Activated CD8-positive, alpha-beta memory T cell treated with anti-CD3 and anti-CD28 coated beads, Interleukin-2, amount 10 ng/mL, durations not matched to agents 7 days and 5 days (primary cell): ENCODE measurements at places on chromosomes 16 and 17.

DNA sequence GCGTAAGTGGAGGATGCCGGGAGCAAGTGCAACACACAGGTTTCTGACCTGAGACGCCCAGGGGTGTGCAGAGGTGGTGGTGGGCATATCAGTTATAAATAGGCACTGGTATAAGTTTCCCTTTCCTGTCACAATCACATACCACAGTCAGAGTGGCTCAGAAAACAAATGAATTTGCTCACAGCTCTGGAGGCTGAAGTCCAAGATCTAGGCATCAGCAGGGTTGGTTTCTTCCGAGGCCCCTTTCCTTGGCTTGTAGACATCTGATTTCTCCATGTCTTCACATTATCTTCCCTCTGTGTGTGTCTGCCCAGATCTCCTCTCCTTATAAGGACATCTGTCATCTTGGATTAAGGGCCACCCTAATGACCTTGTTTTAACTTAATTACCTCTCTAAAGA is 250.5 kb upstream of the TNRC6C start:
- peak; percentile 19 for DNase-seq

DNA sequence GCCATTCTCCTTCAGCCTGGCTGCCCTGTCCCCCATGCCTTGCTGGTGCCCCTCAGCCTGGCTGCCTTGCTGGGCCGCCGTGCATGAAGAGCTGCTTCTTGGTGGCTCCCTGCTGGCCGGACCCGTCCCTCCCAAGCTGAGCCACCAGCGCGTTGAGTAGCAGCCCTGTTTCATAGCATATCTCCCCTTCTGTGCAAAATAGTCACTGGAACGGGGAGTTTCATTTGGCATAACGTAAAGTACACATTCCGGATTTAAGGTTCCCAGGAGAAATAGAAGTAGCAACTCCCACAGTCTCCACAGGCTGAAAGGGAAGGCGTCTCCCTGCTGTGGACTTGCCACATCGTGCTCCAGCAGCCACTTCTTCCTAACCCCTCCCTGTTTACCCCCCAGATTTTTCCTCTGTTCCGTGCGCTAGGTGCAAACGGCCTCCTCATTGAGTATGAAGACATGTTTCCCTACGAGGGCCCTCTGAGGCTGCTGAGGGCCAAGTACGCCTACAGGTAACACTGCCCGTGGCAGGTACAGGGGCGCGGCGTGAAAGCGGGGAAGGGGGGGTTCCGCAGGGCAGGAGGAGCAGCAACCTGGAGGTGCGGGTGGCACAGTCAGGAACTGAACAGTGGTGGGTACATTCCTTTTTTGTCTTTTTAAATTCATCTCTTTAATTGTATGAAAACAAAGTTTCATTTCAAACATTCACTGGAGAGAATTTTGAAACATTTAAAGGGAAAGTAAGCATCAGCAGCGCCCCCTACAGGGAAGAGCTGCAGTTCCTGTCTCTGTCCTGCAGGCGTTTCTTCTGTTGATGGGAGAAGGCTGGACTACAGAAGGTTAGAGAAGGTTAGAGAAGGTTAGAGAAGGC is 5.8 kb upstream of the OGFOD3 start:
- DNase-seq, result peak; percentile 74

DNA sequence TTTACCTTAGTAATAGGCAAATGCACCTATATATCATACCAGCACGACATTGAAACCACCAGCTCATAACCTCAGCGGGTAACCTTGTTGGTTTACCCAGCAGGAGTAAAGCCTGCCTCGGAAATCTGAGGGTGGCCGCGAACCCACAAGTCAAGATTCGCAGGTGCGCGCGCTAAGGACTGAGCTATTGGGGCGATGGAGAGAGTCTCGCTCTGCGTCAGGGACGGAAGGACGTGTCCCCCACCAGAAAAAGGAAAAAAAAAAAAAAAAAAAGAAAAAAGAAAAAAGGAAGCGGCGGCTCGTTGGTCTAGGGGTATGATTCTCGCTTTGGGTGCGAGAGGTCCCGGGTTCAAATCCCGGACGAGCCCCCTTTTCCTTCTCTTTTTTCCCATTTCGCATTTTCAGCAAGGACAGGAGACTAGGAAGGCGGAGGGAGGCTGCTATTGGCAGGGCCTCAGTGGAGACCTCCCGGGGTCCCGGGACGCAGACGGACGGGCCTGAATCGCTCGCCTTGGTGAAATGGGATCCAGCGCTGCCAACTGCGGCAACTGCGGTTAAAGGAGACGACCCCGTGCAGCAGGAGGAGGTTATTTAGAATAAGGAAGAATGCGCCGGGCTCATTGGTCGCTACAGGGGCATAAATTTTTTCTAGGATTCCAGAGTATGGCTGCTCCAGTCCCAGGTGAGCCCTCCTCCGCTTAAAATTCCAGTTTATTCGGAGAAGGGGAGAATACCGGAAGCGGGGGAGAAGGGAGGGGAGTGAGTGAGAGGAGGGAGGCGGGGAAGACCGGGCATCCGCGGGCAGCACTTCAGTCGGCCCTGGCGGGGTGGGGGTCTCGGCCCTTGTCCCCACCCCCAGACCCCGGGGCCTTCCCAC is at the start of gene OR1F1:
Gene OR1F1 (plus strand): TSS at position 407 of the 877 bp plus-strand sequence.
- DNase-seq, result peak; percentile 91

DNA sequence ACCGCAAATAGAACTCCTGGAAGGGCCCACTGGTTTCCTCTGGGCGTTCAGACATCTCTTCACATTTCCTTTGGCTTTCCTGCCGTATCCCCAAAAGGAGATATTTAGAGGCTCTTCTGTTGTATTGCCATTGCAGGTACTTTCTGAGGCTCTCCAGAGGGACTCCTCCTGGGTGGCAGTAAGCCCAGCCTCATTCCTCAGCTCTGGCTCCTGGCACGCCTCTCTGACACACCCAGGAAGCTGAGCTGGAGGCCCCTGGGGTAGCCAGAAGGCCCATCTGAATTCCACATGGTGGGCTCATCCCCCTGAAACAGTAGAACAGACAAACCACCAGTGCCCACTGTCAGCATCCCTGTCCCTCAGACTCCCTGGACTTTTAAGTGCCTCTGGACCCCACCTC is 206.7 kb downstream of the PARN start:
- DNase-seq, result no peak

- no peak for DNase-seq
Measured at GRCh38 chr17:4522661-4523060, 24.0 kb downstream of the SPNS2 start.

- DNase-seq, result peak; percentile 86
Measured at GRCh38 chr17:76714822-76715495, 4.2 kb upstream of the MXRA7 start.

- DNase-seq, result no peak
Measured at GRCh38 chr16:68459457-68459856, 11.1 kb upstream of the SMPD3 start.

DNA sequence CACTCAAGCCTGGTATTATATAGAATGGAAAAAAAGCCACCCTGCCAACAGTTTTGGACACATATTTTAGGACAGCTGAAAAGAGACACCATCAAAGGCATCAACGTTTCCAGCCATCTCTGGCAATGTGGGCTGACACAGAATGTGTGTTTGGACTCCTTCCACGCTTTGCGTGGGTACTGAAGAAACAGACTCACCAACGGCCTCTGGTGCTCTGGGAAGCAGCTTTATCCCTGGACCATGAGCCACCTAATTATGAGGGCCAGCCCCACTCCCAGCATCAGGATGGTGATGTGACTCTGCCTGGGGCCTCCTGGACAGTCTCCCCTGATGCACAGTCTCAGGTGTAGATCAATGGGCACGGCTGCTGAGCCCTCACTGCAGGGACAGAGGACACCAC is 27.9 kb downstream of the CCDC57 start:
- no peak for DNase-seq

DNA sequence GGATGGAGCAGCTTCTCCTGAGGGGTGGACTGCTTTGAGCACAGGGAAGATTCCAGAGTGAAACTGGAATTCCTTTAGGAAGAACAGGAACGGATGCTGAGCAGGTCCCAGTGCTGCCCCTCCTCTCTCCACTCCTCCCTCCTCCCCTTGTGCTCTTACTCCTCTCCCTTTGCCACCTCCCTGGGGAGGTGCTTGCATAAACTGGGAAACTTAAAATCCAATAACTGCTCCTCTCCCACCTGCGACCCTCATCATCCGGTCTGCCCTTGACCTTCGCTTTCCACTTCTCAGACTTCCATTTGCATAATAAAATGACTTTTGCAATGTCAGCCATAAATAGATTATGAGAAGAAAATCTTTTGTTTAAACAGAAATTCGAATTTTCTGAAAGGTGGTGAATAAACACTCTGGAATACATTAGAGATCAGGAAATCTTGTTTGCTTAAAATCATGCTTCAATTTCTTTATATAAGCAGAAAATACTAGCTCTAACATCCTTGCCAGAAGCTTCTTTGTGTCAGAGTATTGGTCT is 23.7 kb downstream of the HSBP1 start:
- no peak for DNase-seq

DNA sequence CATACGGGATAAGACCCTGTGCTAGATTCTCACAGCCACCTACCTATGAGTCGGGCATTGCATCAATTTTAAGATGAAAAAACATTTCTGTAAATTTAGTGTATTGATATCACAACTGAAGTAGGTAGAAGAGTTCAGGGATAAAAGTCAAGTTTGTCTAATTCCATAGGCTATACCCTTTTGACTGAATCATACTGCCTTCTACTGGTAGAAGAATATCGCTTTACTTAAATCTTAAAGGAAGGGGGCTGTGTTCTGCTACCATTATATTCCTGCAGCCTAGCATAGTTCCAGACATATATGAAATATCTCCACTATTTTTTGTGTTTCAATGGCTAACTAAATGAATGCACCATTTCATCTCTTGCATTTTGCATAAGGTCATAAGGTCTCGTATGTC is 1128.6 kb downstream of the CDH8 start:
- DNase-seq, result no peak

GRCh38 chr16:3698941-3699340 is 18.4 kb downstream of the TRAP1 start:
- no peak for DNase-seq

- DNase-seq, result no peak
Measured at GRCh38 chr16:84848986-84849634, 29.3 kb downstream of the CRISPLD2 start.

DNA sequence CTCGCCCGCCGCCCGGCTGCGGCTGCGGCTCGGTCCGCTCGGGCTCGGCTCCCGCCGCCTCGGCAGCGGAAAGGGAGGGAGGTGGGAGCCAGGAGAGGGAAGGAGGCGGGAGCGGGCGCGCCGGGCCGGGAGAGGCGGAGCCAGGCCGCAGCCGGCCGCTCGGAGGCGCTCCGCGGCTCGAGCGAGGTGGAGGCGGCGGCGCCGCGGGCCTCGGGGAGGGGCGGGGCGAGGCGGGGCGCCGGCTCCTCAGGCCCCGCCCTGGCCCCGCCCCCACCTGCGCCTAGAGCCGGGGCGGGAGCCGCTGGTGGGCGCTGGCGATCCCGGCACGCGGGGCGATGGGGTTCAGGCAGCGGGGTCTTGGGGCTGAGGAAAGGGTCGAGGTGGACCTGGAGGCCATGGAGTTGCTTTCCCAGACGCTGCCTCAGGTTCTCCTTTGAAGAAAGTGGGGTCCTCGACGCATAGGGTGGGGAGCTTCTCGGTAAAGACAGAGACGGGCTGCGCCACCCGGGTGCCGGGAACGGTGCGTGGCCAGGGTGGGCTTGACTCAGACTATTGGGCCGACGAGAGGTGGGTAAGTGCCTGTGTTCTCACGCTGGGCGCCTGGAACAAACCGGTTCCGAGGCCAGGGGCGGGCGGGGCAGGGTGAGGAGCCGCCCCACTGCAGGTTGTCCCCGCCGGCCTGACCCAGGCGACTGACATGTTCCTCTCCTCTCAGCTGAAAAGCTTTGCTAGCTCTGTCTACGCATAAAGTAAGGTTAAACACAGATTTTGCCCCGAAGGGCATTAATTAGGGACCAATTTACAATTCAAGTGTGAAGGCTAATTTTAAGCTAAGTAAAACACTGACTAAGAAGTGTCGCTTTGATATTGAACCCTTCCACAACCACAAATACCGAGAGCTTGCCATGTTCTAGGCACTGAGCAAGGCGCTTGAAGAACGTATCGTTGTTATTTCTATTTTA is at the start of gene CMTM4:
Gene CMTM4 (minus strand): TSS at position 75 of the 962 bp plus-strand sequence. CDS start 218 bp downstream, outside the sequence.
- DNase-seq, result peak; percentile 70

- DNase-seq, result no peak
Measured at GRCh38 chr17:78351449-78352006, 8.3 kb downstream of the SOCS3 start.

DNA sequence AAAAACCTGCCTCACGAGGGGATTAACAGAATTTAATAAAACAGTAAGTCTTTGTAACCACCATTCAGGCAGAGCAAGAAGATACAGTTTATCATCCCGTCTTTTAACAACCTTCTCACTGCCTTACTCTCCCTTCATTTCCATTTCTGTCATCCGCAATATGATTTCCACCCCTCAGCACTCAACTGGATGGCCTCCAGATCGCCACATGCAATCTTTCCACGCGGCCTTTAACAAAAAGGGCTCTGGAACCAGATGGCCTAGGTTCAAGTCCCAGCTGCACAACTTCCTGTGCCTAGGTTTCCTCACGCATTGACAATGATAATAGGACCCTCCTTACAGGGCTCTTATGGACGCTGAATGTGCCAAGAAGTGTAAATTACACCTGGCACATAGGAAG is 103.6 kb downstream of the GAS7 start:
- DNase-seq, result no peak

GRCh38 chr17:47649153-47649971 is at the start of gene KPNB1:
Gene KPNB1, plus strand, starts transcription at chr17:47649919. Its CDS starts 326 bp downstream, at chr17:47650245.
- peak; percentile 100 for DNase-seq

- no peak for DNase-seq
Measured at GRCh38 chr17:73914536-73915274, 270.5 kb upstream of the SDK2 start.

GRCh38 chr17:6556121-6557039 is at the start of gene PITPNM3:
Gene PITPNM3, minus strand, starts transcription at chr17:6556555. Its CDS starts 149 bp downstream, at chr17:6556406.
- no peak for DNase-seq

DNA sequence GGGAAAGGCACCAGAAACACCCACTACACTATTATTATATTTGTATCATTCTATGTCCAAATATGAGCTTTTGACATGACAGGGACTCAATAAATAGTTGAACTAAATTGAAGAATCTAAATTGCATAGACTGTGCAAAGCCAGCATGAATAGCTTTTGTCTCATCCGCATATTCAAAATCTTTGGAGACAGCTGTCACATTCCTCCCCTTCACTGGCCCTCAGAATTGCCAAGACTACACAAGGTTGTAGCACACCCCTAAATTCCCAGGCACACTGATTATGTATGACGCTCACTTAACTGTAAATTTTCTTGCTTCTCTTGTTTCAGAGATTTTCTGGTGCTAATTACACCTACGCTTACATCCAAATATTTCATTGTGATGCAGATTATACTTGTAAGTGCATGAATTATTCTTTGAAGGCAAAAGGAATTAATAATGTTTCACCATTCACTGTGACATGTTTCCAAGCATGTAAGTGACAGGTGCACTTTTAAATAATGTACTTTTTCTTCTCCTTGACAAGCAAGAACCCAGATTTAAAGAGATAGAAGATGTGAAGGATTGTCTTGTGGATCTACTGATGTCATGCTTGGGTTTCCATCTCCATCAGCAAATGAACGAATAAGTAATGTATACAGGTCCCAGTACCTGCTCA is 47.5 kb downstream of the CA10 start:
- DNase-seq, result no peak

DNA sequence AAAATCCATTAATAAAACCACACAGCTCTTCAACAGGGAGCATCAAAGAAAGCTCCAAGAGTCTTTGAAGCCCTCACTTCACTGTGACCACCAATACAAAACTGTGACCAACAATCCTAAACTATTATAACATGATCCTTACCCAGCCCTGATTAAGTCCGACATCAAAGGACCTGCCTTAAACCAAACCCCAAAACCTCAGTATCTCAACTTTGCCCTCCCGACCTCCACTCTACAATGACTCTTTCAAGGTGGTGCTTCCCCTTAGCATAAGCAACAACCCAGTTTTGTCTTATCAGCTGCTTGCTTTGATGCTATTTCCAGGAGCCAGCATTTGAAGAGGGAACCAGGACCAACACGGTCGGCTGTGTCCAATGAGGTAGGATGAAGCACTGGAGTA is 8.5 kb upstream of the PRSS22 start:
- DNase-seq, result no peak

- no peak for DNase-seq
Measured at GRCh38 chr17:79815836-79816461, 19.1 kb upstream of the CBX8 start.
